ENCODE measurements at places on chromosomes 13 and 19.

GRCh38 chr19:53290758-53291549, 23.4 kb upstream of the VN1R4 start:
- no peak for DNase-seq

DNA sequence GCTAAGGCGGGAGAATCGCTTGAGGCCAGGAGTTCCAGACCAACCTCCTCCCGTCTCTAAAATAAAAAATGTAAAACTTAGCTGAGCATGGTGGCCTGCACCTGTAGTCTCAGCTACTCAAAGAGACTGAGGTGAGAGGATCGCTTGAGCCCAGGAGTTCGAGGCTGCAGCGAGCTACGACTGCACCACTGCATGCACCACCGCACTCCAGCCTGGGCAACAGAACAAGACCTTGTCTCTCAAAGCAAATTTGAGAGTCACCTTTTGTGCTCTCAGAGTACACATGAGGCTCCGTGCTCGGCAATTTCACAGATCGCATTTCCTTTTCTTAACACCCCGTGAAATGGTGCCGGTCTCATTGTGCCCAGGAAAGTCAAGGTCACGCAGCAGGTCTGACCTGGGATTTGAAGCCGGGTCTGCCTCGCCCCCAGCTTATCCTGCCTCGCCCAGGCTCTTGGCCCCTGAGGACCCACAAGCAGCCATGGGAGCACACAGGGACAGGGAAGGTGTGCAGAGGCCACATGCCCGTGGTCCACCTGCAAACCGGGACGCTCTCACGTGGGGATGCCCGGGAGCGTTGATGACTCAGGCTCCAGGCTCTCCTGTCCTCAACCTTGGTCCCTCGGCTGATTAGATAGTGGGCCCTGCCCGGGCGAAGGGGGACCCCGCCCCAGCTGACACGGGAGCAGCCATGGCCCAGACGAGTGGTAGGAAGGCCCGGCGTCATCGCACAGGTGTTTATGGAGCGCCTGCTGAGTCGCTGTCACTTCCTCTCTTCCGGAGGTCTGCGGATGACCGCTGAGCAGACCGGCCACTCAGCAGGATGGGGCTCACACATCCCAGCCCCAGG, 1.1 kb upstream of the SMIM24 start:
- DNase-seq, result no peak

DNA sequence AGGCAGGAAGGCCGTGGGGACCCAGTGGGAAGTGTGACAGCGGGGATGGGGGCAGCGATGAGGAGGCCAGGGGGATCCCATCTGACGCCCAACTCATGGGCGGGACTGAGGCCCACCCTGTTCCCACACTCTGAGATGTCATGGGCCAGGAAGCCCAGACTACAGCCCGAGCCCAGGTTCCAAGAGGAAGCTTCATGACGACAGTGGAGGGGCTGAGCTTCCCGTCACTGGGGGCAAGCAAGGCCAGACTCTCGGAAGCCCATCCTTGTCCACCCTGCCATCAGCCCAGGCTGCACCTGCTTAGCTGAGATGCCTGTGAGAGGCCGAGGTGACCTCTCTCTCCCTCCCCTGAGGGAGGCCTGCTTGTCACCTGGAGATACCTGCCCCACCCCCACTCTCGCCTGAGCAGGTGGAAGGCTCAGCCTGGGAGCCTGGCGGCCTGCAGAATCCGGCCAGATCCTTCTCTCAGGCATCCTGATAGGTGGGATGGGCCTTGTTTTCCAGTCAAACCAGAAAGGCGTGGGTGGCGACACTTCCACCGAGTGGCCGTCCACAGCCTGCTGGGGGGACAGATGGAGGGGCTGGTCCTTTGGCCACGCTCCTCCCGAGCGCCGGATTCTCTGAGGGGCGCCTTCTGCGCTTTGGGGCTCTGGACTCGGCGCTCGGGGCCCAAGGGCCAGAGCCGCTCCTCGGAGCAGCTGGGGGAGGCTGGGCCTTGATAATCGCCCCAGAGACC, 4.8 kb downstream of the ZBTB7A start:
- no peak for DNase-seq

GRCh38 chr19:53518121-53518520, 19.8 kb upstream of the ZNF331 start:
- DNase-seq, result no peak

- no peak for DNase-seq
These were observed 41.1 kb upstream of the MRI1 start for GRCh38 chr19:13723206-13723605.

DNA sequence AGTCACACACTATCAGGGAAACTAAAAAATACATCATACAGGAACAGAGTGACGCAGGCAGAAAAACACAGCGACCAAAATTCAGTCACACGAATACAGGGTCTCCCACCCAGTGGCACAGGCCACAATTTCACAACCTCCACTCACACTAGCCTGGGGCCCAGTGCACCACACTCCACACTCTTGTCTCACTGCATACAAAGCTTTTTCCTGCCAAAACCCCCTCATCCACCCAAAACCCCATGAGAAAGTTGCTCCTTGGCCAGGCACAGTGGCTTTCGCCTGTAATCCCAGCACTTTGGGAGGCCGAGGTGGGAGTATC, 1.2 kb downstream of the S1PR5 start:
- DNase-seq, result no peak

- no peak for DNase-seq
These were observed 9.4 kb downstream of the ZNF784 start for GRCh38 chr19:55614711-55615542.

DNA sequence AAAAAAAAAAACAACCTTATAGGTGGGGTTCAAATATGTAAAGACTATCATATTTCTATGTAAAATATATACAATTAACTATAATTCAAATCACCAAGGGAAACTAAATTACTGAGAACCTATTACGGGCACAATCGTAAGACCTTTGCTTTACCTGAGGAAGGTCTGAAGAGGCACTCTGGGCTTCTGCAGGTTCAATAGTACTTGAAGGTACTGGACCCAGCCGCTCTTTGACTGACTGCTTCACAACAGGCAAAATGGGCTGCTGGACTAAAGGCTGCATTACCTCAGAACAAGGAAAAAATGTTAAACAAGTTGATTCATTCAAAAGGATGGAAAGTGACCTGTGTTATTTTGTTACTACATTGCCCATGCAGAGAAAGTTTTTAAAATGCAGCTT, 51.8 kb downstream of the RBM26 start:
- no peak for DNase-seq

DNA sequence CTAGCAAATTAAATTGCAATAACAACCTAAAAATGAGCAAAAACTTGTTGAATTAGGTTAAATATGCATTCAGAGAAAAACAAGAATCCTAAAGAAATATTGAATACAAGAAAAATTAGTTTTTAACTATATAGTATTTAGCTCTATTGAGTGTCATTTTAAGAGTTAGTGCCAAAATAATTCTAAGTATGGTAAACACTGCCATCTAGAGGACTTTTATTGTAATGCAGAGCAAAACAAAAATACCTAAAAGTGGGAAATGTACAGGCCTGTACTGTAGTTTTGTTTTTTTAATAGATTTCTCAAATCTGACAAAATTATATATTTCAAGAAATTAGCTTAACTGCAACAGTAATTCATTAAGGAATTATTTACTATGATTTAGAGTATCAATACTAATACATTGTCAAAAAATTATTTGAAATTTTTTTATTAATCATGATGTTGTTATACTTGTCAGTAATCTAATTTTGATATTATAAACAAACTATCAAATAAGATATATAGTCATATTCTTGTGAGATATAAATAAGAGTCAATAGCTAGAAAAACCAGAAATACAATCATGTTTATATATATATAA, 8.2 kb upstream of the PCDH9 start:
- peak; percentile 35 for DNase-seq

DNA sequence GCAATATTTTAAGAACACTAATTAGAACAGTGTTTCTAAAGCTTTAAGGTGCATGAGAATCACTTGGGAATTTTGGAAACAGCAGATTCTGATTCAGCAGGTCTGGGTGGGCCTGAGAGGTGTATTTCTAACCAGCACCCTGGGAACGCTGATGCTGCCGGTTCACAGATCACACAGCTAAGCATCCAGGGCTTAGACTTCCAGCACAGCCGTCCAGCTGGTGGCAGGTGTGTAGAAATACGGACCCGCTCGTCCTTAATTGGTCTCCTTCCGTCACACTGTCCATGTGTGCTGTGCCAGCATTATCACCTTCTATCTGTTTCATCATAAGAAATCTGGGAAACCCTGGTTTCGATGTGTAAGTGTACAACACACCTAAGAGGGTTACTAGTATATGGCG, 1029.0 kb downstream of the EFNB2 start:
- DNase-seq, result no peak

- no peak for DNase-seq
These were observed 41.8 kb downstream of the EFNB2 start for GRCh38 chr13:106493533-106494220.
